Stimulated activated CD4-positive, alpha-beta T cell treated with anti-CD3 and anti-CD28 coated beads, Interleukin-1b, Interleukin-23, amount 100 ng/mL, for 1 hour (primary cell): ENCODE measurements at places on chromosomes 16 and 17.

- DNase-seq = no peak
Measured at GRCh38 chr17:79537061-79537460, 73.8 kb downstream of the RBFOX3 start.

DNA sequence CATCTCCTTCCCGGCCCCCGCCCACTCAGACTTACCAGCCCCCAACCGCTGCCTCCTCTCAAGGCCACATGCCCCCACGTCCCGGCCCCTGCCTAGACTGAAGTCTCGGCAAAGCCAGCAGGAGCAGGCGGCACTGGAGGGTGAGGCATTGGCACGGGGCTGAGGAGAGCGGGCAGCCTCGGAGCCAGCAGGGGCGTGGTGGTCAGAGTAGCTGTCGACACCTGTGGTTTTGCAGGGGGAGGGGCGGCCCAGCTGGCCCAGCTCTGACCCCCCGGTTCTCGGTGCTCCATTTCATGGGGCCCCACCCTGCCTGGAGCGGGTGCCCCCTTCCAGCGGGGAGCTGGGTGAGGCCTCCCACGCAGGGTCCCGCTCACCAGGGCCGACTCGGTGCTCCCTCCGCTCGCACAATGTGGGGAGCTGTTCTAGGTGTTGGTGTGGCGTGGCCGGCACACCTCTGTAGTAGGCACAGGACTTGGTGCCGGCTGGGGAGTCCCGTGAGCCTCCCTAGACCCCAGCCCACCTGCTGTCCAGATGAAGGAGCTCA, 4.7 kb downstream of the CDH15 start:
- DNase-seq = no peak

GRCh38 chr17:76131692-76132573, 9.1 kb downstream of the FOXJ1 start:
- DNase-seq = no peak

DNA sequence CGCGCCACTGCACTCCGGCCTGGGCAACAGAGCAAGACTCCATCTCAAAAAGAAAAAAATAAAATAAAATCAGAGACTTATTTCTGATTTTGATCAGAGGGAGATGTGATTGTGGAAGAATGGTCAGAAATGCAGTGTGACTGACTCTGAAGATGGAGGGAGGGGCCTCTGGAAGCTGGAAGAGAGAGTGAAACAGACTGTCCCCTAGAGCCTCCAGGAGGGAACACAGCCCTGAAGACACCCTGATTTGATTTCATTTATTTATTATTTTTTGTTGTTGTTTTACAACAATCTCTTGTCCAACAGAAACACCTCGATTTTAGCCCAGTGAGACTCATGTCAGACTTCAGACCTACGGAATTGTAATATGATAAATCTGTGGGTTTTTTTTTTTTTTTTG, 26.1 kb downstream of the BCL7C start:
- DNase-seq = no peak

GRCh38 chr16:68244481-68244902, 681 bp upstream of the PLA2G15 start:
- DNase-seq = no peak
